ENCODE measurements at places on chromosomes 7 and 10. TPM values are rescaled to one million over a fixed set of nuclear protein-coding genes. Genes with fewer than 3 reads are reported as not detected.

GRCh38 chr10:110265573-110266193, 39.0 kb downstream of the SMNDC1 start:
- DNase-seq, result no peak

- no peak for DNase-seq
These were observed 125.8 kb downstream of the MAD1L1 start for GRCh38 chr7:2106924-2107323.

DNA sequence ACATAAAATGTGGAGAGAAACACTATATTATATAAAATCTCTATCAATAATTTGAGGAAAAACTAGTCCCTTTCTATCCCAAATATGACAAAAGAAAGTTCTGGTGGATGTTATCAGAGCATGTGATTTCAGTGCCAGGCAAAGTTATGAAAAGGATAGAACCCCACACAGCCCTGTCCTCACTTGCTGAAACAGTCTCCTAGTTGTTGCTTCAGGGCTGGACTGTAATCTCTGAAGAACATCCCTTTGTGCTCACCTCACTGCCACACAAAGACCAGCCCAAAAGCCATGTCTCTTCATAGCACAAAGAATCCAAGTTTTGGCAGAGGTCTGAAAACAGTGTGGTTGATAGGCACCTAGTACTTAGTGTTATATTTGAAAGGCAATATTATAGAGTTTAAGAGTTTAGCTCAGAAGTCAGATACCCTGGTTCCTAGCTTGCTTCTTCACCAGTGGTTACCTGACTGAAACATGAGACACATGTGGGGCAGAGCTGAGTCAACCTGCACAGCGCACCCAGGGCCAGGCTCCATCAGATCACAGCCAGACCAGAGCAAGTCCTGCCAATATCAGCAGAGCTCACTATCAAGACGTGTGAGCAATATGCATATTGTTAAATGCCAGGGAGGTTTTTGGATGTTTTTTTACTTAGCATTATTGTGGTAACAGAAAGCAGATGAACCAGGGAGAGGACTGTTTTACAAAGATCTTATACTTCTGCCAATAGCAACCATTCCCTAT, 25.0 kb downstream of the CYP3A7 start:
- no peak for DNase-seq

DNA sequence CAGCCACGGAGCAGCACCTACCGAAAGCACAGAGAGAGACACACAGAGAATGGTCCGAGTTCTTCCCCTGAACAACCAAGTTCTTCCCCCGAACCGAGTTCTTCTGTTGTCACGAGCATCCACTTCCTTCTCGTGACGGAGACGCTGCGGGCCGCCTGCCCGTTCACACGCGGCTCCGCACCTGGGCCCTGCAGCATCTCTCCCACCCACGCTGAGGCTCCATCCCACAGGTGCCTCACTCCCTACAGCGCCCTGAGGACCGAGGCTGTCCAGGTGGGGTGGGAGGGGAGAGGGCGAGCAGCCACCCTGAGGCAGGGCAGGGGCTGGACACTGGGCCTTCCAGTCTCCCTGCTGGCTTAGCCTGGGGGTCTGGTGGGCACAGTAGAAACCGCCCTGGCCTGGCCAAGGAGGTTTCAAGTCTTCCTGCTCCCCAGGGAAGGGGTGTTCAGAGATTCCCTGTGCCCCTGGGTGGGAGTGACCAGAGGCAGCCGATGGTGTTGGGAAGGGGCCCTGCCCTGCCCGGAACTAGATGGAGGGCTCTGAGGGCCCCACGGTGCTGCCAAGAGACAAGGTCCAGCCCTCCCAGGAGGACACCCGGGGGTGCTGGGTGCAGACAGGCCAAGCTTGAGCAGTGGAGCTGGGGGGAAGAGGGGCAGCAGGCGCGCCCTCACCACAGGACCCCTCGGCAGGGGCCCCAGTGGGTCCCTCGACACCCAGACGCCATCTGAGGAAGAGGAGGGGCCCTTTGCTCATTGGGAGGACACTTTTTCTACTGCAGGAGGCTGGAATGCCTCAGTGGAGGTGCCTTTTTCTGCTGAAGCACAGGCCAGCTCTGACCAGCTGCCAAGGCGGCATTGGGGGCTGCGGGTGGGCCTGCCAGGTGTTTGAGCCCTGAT, 5.2 kb upstream of the NKX6-2 start:
- DNase-seq, result no peak

- no peak for DNase-seq
These were observed 57.8 kb downstream of the PHYHIPL start for GRCh38 chr10:59234194-59234593.

GRCh38 chr7:115267503-115267902, 345.6 kb downstream of the MDFIC start:
- no peak for DNase-seq

GRCh38 chr10:112990271-112990670, 40.2 kb downstream of the TCF7L2 start:
- DNase-seq, result no peak

DNA sequence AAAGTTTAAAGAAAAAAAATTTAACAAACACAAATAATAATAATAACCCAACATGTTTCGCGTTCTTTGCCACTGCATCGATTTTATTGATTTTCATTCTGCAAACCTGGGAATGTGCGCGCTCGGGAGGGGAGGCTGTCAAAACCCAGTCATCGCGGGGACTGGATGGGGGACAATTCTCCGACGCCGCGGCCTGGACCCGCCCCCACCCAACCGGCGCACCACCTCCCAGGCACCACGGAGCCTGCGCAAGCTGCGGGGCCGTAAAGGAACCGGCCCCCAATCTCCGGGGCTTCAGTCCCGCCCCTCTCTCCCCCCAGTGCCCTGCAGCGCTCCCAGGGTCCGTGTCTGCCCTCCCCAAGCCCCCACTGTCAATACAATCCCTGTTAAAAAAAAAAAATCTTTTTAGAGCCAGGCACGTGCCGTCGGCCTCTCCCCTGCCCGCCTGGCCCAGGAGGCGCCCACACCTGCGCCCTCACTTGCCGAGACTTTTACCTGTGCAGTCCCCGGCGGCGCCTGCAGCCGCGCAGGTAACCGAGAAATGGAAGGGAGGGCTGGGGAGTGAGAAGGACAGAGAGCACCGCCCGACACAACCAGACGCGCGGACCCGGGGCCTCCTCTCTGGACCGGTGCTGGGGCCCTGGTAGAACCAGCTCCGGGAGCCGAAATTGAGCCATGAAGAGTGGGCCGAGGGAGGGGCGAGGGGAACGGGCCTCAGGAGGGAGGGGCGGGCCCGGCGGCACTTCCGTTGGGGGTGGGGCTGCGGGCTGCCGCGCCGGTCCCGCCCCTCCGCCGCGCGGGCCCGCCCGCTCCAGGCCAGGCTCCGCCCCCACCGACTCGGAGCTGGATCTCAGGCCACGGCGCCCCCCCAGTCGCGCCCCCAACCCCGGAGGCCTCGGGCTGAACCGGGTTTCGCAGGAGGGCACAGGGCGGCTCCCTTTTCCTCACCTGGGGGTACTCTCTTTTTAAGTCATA, 7.6 kb upstream of the ZNF503 start:
- peak; percentile 69 for DNase-seq

DNA sequence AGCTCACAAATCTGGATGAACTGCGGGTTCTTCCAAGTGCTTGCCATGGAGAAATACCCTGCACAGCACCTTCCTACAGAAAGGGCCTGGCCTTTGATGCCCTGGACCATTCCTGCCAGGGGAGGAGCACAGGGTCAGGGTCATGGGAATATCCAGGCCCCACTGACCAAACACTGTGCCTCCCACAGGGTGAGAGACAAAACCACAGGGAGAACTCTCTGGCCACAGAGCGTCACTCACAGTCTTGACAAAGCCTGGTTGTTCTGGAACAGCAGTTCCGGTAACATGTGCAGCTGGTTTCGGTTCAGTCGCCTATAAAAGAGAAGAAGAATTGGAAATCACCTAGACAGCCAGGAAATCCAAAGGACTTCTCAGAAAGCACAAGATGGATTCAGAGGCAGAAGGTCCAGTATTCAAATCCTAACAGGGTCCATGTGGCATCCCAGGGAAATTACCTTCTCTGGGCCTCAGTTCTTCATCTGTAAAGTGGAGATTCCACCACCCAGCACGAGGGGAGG, 28.1 kb downstream of the SLIT1 start:
- DNase-seq, result no peak

- DNase-seq, result no peak
These were observed 30.4 kb upstream of the SHH start for GRCh38 chr7:155842496-155843265.

Gene VWC2
- total RNA-seq, result not detected

Gene RBP3
- not detected for total RNA-seq

Gene KAZALD1
- 35.4 TPM for total RNA-seq

Gene WEE2
- total RNA-seq, result not detected

Gene MOGAT3
- total RNA-seq, result not detected

Gene GSAP
- 4.7 TPM for total RNA-seq

All from Caki2 (cell line).